ENCODE measurements at places on chromosomes 11 and 22.

DNA sequence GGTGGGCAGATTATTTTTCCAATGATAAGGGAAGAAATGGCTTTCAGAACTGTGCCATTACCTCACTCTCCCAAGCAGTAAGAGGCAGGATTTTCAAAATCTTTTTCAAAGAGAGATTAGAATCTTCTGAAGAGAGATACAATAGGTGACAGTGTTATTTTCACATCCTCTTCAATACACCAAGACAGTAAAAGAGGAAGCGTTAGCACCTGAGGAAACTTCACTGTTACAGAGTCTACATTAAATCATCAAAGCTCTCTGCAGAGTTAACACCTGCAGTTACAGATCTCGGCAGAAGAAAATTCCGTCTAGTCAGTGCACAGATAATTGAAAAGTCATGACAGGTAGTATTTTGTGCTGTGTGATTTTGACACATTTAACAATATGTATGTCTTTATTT, 144.9 kb downstream of the PGR start:
- H3K27ac ChIP-seq: no peak overlapping the region
- H3K4me1 ChIP-seq: no peaks in the 10 kb centered on the region
- H3K27me3 ChIP-seq: no peaks in the 10 kb centered on the region

DNA sequence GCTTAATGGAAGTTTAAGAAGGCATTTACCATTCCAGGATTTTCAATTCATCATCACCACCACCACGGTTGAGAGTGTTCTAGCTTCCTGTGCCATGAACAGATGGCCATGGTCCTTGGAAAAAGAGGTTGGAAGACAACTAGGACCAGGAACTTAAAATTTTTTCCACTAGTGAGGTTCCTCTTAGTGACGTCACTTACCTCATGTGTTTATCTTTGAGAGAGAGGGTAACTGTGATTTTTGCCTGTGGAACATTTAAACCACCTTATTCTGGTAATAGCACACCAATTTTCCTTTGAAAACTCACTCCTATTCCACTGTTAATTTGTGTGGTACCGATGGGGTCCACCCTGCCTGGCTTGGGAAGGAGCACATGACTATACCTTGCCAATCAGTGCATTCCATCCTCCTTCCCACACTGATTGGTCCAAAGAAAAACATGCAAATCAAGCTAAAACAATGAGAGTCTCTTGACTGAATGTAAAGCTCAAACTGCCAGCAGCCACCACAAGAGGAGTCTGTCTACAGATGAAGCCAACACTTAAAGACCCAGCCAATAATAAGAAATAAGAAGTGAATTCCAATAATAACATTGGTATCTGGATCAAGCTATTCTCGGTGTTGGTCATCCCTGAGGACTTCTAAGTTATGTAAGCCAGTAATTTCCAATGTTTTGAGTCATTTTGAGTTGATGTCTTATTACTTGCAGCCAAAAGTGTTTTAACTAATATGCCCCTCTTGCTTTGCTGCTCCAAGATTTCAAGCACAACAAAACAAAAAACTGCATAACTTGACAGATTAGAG, 111.8 kb downstream of the MPPED2 start:
- no peaks in the 10 kb centered on the region for H3K36me3 ChIP-seq
- no peak for DNase-seq
- H3K4me1 ChIP-seq: peaks cover 6% of the 10 kb centered on the region
- H3K27ac ChIP-seq: no peak overlapping the region
- no peaks in the 10 kb centered on the region for H3K27me3 ChIP-seq

DNA sequence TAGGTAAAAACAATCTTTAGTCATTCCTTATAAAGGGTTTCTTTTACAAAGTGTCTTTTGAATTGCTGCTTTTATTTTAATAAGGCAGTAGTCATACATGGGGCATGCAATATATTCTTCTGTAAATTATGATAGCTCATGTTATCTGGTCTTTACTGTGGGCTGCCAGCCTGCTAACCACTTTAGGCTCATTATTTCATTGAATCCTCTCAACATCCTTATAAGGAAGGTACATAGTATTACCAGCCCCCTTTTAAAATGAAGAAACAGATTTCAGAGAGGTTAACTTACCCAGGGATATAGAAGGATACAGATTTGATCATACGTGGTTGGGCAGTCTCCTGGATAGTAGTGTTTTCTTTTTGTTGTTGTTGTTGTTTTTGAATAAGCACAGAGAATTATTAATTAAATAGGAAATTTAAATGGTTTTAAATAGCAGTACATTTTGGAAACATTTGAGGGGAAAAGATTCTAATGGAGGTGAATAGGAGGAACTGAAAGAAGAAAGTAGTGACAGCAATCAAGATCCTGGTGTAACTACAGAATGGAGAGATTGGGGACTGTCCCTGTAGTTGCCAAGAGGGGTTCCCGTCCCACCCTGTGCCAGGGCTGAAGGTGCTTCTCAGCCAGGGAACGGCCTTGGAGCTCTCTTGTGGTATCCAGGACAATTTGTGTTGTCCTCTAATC, 21.0 kb downstream of the SPECC1L start:
- DNase-seq: no peak
- no peaks in the 10 kb centered on the region for H3K4me1 ChIP-seq
- H3K4me3 ChIP-seq: no peak overlapping the region
- H3K36me3 ChIP-seq: no peaks in the 10 kb centered on the region
- H3K27ac ChIP-seq: no peak overlapping the region

- no peaks in the 10 kb centered on the region for H3K27me3 ChIP-seq
- H3K36me3 ChIP-seq: no peaks in the 10 kb centered on the region
- no peak overlapping the region for H3K27ac ChIP-seq
- H3K4me3 ChIP-seq: no peak overlapping the region
- no peaks in the 10 kb centered on the region for H3K4me1 ChIP-seq
- DNase-seq: no peak
Measured at GRCh38 chr11:4539603-4540219, 5.3 kb upstream of the OR52M1 start.

- H3K36me3 ChIP-seq: 0 out of 2 replicates have a peak, but pooled peaks cover 2% of the 10 kb centered on the region
- no peak overlapping the region for H3K4me3 ChIP-seq
- H3K27ac ChIP-seq: no peak overlapping the region
- no peaks in the 10 kb centered on the region for H3K27me3 ChIP-seq
- H3K4me1 ChIP-seq: no peaks in the 10 kb centered on the region
Measured at GRCh38 chr22:37627545-37627944, 11.9 kb upstream of the SH3BP1 start.

GRCh38 chr22:25623310-25623734, 58.8 kb downstream of the GRK3 start:
- peaks cover 2% of the 10 kb centered on the region for H3K4me1 ChIP-seq
- H3K36me3 ChIP-seq: no peaks in the 10 kb centered on the region
- no peak overlapping the region for H3K4me3 ChIP-seq
- no peak for DNase-seq
- no peak overlapping the region for H3K27ac ChIP-seq

DNA sequence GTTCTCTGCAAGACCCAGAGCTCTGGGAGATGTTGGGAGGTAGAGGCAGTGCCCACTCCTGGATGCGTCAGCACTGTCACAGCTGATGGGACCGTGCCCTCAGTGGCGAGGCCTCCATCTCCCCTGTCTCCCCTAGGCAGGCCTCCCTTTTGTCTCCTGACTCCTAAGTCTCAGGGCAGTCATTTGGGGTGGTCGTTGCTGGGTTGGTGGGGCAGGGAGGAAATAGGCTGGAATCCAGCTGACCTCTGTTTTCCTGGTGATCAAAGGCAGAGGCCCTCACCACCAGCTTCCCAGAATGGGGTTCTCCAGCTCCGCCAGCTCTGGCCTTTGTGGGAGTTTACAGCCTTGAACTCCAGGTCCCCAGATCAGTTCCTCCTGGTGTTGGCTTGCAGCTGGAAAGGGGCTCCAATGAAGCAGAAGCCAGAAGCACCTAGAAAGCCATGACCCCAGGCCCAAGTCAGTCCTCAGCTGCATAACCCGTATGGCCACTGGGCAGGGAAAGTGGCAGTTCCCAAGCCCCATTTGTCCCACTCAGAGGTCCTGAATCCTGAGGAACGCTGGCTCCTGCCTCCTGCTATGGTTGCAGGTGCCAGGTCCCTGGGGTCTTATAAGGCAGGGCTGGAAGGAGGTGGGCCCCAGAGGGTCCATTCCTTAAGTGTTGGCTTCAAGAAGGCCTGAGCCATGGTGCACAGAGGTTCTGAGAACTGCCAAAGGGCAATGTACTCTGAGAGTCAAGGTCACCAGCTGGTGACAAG, 7.3 kb upstream of the FXYD2 start:
- H3K36me3 ChIP-seq: no peaks in the 10 kb centered on the region
- no peak for DNase-seq
- peaks cover 2% of the 10 kb centered on the region for H3K4me1 ChIP-seq
- H3K4me3 ChIP-seq: no peak overlapping the region
- no peaks in the 10 kb centered on the region for H3K27me3 ChIP-seq

DNA sequence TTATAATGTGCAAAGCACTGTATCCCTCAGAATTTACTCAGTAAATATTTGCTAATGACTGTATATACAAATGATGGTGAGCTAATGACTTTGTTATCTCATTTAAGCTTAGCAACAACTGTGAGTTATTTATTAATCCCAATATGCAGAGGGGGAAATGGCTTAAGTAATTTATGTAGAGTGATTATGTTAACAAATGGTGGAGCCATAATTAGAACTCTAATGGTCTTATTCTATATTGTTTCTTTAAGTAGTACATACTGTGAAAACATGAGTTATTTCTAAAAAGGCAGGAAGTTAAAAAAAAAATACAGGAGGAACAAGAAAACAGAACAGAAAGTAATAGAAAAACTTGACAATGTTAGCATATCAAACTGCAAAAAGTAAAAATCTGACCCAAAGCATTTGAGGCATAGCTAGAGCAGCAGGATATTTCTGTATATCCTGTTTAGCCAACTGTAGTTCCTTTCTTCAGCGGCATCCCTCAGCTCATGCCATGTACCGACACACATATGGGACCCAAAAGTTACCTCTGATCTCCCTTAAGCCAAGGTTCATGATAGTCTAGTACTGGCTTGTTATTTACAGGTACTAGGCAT, 94.2 kb downstream of the FCHSD2 start:
- no peaks in the 10 kb centered on the region for H3K27me3 ChIP-seq
- no peaks in the 10 kb centered on the region for H3K4me1 ChIP-seq
- H3K36me3 ChIP-seq: no peaks in the 10 kb centered on the region
- H3K27ac ChIP-seq: no peak overlapping the region
- DNase-seq: no peak
- no peak overlapping the region for H3K4me3 ChIP-seq

DNA sequence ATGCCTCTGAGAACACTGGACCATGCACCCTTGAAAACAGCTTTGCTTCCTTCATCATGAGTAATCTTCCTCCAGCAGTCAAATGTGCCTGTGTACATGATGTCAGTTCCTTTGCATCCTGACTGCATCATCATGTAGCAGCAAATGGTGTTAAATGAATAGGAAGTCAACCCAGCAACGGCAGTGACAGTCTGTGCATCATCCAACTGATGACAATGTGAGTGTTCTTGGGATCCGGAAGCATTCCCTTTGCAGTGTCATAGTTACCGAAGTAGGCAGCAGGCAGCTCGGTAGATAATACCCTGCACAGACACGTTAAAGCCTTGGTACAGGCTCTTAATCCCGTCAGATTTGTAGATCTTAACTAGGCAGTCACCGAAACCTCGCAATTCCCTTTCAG, 2.5 kb downstream of the WBP2NL start:
- no peak for DNase-seq
- H3K36me3 ChIP-seq: peaks cover 4% of the 10 kb centered on the region
- no peak overlapping the region for H3K4me3 ChIP-seq
- no peak overlapping the region for H3K27ac ChIP-seq

DNA sequence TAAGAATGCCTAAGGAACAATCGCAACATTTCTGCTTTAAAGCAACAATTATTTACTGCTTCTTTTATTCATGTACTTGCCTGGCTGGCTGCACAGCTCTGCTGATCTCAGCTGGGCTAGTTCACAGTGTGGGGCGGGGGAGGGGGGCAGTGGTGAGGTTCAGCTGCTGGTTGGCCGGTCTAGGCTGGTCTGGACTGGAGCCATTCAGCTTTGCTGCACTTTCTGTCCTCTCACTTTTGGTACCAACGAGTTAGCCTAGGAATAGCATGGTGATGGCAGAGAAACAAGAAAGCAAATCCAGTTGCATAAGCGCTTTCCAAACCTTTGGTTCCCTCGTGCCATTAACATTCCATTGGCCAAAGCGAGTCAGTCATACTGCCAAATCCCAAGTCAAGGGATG, 16.0 kb upstream of the MIF start:
- H3K27me3 ChIP-seq: no peaks in the 10 kb centered on the region
- DNase-seq: no peak
- H3K4me3 ChIP-seq: no peak overlapping the region
- H3K27ac ChIP-seq: no peak overlapping the region

DNA sequence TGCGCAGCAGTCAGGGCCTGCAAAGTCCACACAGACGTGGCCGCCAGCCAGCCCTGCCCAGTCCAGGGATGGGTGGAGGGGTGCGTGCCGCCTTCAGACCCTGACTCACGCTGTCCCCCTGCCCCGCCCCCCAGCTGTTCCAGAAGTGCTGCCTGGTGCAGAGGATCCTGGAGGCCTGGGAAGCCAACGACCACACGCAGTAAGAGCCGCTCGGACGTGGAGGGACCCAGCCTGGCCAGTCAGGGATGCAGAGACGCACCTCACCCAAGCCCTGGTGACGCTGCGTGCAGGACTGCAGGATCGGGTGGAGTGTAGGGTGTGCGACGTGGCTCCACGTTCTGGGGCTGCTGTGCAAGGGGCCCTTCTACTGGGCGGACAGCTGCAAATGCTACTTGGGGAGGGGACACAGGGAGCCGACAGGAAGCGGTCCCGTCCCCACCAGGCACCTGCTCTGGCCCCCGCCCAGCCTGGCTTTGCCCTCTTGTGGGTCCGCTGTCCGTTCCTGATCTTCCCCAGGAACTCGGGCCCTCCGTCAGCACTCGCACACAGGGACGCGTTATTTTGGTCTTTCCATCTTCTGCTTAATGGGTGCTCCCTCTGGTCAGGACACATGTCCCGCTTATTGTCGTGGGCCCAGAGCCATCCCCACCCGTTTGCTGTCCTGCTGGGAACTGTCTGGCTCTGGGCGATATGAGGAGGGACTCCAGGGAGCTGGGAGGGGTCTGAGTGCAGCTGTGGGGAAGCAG, 42.5 kb downstream of the SBF1 start:
- H3K36me3 ChIP-seq: peaks cover 11% of the 10 kb centered on the region
- no peaks in the 10 kb centered on the region for H3K4me1 ChIP-seq
- H3K4me3 ChIP-seq: no peak overlapping the region
- DNase-seq: no peak

DNA sequence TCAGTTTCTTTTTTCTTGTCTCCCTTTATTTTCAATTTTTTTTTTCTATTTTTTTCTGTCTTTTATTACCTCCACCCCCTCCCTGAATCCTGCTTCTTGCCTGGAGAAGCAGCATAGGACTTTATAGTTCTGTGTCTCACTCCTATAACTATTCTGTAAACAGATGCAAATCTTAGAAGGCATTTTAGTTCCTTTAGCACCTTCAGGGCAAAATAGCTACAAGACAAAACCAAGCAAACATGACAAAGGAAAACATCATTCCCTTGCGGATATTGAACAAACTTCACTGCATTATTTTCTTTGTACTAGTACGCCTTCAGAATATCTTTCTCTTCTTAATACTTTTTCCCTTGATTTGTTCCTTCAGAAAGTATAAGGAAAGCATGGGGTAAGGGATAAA, 446.2 kb upstream of the CHORDC1 start:
- no peaks in the 10 kb centered on the region for H3K4me1 ChIP-seq
- no peak overlapping the region for H3K27ac ChIP-seq
- no peaks in the 10 kb centered on the region for H3K36me3 ChIP-seq
- DNase-seq: no peak

GRCh38 chr11:87180742-87181141, 143.0 kb downstream of the TMEM135 start:
- no peaks in the 10 kb centered on the region for H3K27me3 ChIP-seq
- no peak for DNase-seq
- H3K27ac ChIP-seq: no peak overlapping the region
- H3K4me1 ChIP-seq: no peaks in the 10 kb centered on the region

- peaks cover 4% of the 10 kb centered on the region for H3K4me1 ChIP-seq
- H3K36me3 ChIP-seq: no peaks in the 10 kb centered on the region
- peaks cover 35% of the 10 kb centered on the region for H3K27me3 ChIP-seq
- no peak overlapping the region for H3K27ac ChIP-seq
Measured at GRCh38 chr11:12109591-12110196, 696 bp upstream of the MICAL2 start.

All from H1 (cell line).